IPS DF 19.7 (cell line): ENCODE measurements at places on chromosomes 3 and 15.

- no peak for DNase-seq
Observed at GRCh38 chr15:49927189-49927861, 191.7 kb downstream of the ATP8B4 start.

DNA sequence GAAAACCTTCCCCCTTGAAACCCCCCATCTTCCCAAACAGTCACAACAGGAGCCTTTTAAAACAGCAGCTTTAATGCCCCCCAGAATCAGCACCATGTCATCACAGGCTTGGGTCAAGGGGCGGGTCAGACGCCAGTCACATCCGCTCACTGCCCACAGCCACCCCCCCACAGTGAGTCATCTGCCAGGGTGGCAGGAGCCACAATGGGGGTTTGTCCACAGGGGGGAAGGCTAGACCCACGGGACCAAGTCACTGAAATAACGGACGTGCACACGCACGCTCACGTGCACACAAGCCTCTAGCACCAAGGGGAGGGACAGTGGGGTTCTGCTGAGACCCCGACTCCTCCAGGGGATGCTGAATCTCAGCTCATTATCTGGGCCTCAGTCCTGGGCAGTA lies 441 bp upstream of the UCN2 start:
- no peak for DNase-seq

GRCh38 chr3:64627471-64628321 lies 60.1 kb downstream of the ADAMTS9 start:
- no peak for DNase-seq

DNA sequence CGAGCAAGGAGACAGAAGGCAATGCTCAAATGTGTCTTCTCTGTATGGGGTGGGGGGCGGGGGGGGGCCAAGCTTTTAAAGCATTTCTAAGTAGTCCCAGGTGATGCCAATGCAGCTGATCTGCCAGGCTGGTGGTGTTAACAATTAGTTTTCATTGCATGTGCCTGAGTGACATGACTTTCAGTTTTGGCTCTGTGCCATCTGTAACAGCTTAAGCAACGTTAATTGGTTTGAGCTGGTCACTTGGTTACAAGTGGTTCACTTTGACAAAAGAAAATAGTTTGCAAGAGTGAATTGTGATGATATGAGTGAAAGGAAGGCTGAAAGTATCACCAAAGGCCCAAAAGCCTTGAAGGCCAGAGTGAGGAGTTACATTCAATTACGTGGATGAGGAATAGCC lies 26.4 kb upstream of the LRIG1 start:
- DNase-seq, result no peak

DNA sequence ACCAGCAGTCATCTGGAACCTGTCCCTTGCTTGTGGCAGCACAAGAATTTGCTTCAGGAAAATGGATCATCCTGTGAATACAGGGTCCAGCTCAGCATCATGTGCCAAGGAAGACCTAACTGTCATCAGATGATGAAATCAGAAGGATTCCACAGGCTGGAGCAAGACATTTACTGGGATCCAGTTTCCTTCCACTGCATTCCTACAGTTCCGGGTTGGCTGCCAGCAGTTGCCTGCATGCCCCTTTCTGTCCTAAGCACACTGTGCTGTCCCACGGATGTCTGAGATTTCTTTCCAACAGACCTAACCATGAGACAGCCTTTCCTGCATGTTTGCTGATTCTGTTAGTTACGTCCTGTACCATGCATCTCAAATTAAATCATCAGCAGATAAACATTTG lies 140.7 kb downstream of the IMPG2 start:
- no peak for DNase-seq

DNA sequence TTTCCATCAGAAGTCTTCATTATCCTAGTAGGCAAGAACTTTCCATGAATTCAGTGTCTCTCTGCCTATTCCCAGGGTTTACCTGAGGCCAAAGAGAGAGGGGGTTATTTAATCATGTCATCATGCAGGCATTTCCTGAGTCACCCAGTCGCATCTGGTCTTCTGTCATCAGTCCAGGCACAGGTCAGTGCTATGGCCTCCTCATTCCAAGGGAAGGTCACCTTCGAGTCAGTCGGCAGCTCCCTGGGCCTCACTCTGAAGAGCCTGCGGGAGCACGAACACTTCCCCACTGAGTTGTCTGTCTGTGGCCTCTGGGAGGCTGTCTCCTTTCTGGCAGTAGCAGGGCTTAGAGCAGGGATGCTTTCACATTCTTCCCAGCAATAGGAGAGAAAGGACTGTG lies 26.2 kb upstream of the LRTM1 start:
- DNase-seq, result no peak

DNA sequence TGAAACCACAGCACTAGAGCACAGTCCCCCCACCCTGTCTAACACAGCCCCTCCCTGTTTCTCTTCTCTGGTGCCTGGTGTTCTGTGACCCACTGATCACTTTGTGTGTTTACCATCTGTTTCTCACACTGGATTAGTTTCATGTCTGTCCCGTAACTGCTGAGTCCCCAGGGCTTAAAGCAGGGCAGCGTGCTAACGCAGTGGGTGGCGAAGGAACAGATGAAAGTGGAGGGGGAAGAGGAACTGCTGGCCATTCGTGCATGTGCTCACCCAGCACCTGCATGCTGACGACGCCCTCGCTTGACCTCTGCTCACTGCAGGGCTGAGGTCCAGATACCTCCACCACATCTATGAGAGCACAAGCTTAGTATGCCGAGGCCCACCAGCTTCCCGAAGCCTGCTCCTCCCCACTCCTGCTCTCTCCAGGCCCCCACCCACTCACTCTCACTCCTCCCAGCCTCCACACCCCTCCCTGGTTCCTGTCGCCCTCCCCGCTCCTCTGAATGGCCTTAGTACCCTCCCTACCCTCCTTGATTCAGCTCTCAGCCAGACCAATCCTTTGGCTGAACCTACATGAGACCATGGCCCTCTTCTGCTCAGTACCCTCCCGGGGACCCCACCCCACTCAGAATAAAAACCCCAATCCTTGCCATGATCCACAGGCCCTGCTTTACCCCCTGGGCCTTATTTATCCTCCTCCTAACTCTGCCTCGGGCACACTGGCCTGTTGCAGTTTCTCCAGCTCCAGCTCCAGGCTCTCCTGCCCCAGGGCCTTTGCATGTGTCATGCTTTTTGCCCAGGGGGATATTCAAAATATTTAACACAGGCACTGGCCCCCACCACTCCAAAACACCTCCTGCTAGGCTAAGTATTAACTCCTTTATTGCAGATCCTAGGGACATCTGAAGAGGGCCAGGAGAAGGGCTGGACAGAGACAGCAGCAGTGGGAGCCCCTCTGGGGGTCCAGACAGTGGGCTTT lies 15.1 kb upstream of the IQSEC1 start:
- no peak for DNase-seq

DNA sequence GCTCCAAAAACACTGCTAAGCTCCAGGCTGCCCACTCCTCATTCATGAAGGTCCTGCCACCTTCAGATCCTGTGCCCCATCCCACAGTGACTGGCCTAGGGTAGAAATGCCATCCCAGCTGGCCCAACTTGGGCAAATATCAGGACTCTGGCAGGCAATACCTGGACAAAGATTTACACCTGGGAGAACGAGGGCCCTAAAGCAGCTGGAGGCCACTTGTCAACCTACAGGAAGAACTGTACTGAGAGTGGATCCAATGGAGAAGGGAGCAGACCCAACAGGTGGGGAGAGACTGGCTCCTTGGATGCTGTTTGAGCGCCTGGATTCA lies 57.1 kb upstream of the GATA2 start:
- DNase-seq, result no peak

GRCh38 chr3:136070953-136071949 lies 105.7 kb downstream of the PPP2R3A start:
- no peak for DNase-seq

- no peak for DNase-seq
Observed at GRCh38 chr3:134860141-134860540, 65.1 kb downstream of the EPHB1 start.

- no peak for DNase-seq
Observed at GRCh38 chr3:79976466-79976865, 208.7 kb upstream of the ROBO1 start.

- no peak for DNase-seq
Observed at GRCh38 chr3:159005137-159005536, 203.3 kb downstream of the MFSD1 start.

- no peak for DNase-seq
Observed at GRCh38 chr15:41566121-41566885, 7.3 kb downstream of the TYRO3 start.

DNA sequence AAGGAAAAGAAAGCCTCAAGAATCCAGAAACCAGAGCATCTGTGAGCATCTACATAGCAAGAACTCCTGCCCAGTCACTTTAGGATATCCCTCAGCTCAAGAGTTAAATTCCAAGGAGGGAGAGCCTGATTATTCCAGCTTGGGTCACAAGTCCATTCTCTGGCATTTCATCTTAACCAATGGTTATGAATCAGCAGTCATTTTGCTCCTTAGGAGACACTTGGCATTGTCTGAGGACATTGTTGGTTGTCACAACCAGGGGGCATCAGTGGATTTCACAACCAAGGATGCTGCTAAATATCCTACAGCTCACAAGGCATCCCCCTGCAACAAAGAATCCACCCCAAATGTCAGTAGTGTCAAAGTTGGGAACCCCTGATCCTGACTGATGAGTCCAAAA lies 51.0 kb upstream of the LMCD1 start:
- no peak for DNase-seq

- DNase-seq, result no peak
Observed at GRCh38 chr3:10408680-10409079, 87.8 kb upstream of the SEC13 start.

GRCh38 chr15:83682476-83683088 lies 28.7 kb downstream of the ADAMTSL3 start:
- DNase-seq, result no peak

DNA sequence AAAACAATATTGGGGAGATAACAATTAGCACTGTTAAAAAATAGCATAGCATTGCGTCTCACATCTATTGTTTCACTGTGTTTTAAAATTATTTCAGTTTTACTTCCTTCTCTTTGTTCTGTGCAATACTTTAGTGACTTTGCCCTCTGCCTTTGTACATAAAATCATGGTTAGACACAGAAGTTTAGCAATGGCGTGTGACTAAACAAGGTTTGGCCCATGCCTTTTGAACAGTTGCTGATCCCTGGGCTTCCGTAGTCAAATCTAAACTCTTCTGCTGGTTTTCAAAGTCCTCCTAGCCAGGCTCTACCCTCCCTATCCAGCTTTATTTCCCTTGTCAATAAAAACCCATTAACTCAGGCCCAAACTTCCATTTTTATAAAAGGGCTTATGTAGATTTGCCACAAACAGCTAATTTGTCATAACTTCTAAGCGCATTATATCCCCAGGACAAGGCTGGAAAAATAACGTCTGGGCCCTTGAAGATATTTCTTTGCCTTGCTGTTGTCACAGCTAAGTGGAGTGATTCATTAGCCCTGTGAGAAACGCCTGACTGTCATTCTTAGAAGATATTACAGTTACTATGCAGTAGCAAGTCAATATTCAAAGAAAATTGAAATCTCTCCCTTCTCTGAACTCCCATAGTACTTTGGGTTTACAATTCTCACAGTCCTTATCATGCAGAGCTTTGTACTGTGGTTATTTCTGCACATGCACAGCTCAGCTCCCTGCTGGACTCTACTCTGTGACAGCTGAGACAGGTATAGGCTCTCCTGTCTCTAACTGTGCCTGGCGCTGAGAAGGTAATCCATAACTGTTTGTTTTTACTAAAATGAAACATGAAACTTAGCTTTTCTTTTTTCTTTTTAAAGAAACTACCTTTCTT lies 123.4 kb upstream of the SLC24A5 start:
- no peak for DNase-seq

DNA sequence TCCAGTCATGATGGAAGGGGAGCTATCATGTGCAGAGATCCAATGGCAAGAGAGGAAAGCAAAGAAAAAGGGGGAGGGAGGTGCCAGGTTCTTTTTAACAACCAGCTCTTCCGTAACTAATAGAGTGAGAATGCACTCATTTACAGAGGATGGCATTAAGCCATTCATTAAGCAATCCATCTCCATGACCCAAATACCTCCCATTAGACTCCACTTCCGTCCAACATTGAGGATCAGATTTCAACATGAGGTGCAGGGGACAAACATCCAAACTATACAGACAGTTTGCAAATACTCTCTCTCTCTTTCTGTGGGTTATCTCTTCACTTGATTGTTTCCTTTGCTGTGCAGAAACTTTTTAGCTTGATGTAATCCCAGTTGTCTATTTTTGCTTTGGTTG lies 21.2 kb downstream of the ZDHHC23 start:
- DNase-seq, result no peak
